ENCODE measurements at places on chromosomes 16 and 17. TPM values are rescaled to one million over a fixed set of nuclear protein-coding genes. Genes with fewer than 3 reads are reported as not detected.

The ATXN2L gene
- 136 TPM for total RNA-seq

The LRRC46 gene
- total RNA-seq, result 4.8 TPM

The TPSAB1 gene
- 0.27 TPM for total RNA-seq

The MAP2K6 gene
- total RNA-seq, result 7.4 TPM

The SERPINF2 gene
- total RNA-seq, result 4.2 TPM
